ENCODE measurements at places on chromosomes 12 and 14.
A peak's percentile ranks its signal among the peaks of the same experiment; 100 is the strongest.

GRCh38 chr12:123066384-123066710 lies 84.5 kb downstream of the PITPNM2 start:
- H3K4me3 ChIP-seq = no peak overlapping the region
- H3K27ac ChIP-seq = no peak overlapping the region
- no peaks in the 10 kb centered on the region for H3K27me3 ChIP-seq
- peaks cover 58% of the 10 kb centered on the region for H3K4me1 ChIP-seq

GRCh38 chr14:73753887-73754795 lies 40.0 kb upstream of the PNMA1 start:
- no peak for DNase-seq
- H3K27me3 ChIP-seq = no peaks in the 10 kb centered on the region
- H3K36me3 ChIP-seq = no peaks in the 10 kb centered on the region

DNA sequence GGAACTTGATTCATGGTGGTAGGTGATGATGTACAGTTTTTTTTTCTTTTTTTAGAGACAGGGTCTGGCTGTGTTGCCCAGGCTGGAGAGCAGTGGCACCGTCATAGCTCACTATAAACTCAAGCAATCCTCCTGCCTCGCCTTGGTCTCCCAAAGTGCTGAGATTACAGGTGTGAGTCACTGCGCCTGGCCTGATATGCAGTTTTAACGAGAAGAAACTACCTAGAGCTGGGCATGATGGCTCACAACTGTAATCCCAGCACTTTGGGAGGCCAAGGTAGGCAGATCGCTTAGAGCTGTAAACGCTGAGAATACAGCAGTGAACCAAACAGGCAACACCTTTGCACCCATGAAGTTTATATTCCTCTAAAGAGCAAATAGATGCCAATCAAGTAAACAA lies 13.0 kb upstream of the VPS37B start:
- H3K4me1 ChIP-seq = no peaks in the 10 kb centered on the region
- H3K36me3 ChIP-seq = no peaks in the 10 kb centered on the region
- H3K4me3 ChIP-seq = no peak overlapping the region
- H3K27ac ChIP-seq = no peak overlapping the region

GRCh38 chr14:56422703-56423213 lies 156.8 kb upstream of the TMEM260 start:
- DNase-seq = no peak
- no peaks in the 10 kb centered on the region for H3K27me3 ChIP-seq
- H3K36me3 ChIP-seq = no peaks in the 10 kb centered on the region
- peaks cover 12% of the 10 kb centered on the region for H3K4me1 ChIP-seq
- H3K27ac ChIP-seq = no peak overlapping the region
- H3K4me3 ChIP-seq = no peak overlapping the region

DNA sequence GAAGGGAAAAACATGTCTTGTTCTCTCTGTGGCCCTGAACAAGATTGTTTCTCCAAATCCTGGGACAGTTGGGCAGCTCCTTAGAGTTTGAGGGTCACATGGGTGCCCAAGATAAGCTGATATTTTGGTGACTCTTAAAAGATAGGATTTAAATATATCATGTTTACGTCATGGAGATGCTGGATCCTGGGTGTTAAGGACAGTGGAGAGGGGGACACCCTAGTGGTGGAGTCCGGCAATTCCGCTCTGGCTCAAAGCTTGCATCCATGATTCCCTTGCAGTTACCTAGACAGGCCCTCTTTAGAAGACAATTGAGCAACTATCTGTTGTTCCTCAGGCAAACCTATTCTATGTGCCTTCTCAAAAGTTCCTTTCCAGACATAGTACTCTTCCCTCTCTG lies 101.8 kb downstream of the CMKLR1 start:
- no peak for DNase-seq
- H3K36me3 ChIP-seq = no peaks in the 10 kb centered on the region
- peaks cover 26% of the 10 kb centered on the region for H3K27me3 ChIP-seq

DNA sequence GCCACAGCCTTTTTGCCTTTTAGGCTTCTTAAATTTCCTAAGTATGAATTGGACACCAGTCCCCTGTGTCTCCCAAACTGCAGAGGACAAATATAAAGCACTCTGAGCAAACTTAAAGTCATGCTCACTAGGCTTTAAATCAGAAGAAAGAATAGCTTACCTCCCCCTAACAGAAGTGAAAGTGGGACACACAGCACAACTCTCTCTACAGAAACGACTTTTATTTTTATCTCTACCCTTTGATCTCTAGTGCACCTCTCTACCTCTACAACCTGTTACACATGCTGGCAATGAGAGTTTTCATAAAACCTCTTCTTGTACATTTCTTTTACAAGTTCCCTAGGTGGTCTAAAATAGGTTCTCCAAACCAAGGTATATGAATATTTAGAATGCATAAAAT lies 19.7 kb downstream of the IAPP start:
- H3K36me3 ChIP-seq = no peaks in the 10 kb centered on the region
- DNase-seq = no peak
- H3K4me3 ChIP-seq = no peak overlapping the region
- no peaks in the 10 kb centered on the region for H3K27me3 ChIP-seq
- no peaks in the 10 kb centered on the region for H3K4me1 ChIP-seq
- H3K27ac ChIP-seq = no peak overlapping the region

GRCh38 chr14:101585211-101585610 lies 23.9 kb downstream of the DIO3 start:
- no peaks in the 10 kb centered on the region for H3K36me3 ChIP-seq
- H3K27me3 ChIP-seq = peaks cover 15% of the 10 kb centered on the region
- H3K4me1 ChIP-seq = no peaks in the 10 kb centered on the region
- no peak for DNase-seq

DNA sequence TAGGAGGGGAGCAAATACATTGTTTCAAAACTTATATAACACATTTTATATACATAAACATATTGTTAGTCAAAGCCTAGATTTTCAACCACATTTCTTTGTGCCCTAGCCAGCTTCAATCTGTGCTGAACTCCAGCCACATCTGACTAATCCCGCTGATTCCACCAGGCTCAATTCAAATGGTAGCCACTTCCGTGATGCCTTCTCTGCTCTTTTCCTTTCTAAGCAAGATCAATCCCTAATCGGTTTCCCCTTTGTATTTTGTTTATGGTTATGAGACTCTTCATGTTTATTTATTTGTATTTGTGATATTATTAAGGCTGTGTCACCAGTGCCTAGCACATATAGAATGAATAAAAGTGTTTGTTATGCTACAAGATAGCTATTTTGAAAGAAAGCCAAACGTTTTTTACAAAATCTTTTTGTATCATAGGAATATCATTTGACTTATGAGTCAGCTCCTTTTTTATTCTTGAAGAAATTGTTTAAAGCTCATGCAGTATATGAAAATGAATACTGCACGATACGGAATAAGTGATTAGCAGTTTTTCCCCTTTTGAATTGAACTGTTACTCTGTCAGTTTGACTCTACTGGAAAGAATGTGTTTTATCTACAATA lies 110.2 kb downstream of the PLEKHA5 start:
- H3K36me3 ChIP-seq = no peaks in the 10 kb centered on the region
- H3K27ac ChIP-seq = no peak overlapping the region
- no peak overlapping the region for H3K4me3 ChIP-seq
- H3K27me3 ChIP-seq = no peaks in the 10 kb centered on the region
- no peak for DNase-seq

- no peak for DNase-seq
- peaks cover 17% of the 10 kb centered on the region for H3K36me3 ChIP-seq
- no peaks in the 10 kb centered on the region for H3K27me3 ChIP-seq
- H3K4me1 ChIP-seq = peaks cover 40% of the 10 kb centered on the region
- H3K4me3 ChIP-seq = no peak overlapping the region
These were observed 2.3 kb downstream of the UBE3B start for GRCh38 chr12:109479761-109480160.

- H3K4me3 ChIP-seq = peak overlapping the region; percentile 92
- DNase-seq = no peak
- peaks cover 48% of the 10 kb centered on the region for H3K4me1 ChIP-seq
- H3K36me3 ChIP-seq = no peaks in the 10 kb centered on the region
- H3K27me3 ChIP-seq = no peaks in the 10 kb centered on the region
- peak overlapping the region; percentile 21 for H3K27ac ChIP-seq
These were observed 577 bp upstream of the TPCN1 start for GRCh38 chr12:113220593-113221180.

DNA sequence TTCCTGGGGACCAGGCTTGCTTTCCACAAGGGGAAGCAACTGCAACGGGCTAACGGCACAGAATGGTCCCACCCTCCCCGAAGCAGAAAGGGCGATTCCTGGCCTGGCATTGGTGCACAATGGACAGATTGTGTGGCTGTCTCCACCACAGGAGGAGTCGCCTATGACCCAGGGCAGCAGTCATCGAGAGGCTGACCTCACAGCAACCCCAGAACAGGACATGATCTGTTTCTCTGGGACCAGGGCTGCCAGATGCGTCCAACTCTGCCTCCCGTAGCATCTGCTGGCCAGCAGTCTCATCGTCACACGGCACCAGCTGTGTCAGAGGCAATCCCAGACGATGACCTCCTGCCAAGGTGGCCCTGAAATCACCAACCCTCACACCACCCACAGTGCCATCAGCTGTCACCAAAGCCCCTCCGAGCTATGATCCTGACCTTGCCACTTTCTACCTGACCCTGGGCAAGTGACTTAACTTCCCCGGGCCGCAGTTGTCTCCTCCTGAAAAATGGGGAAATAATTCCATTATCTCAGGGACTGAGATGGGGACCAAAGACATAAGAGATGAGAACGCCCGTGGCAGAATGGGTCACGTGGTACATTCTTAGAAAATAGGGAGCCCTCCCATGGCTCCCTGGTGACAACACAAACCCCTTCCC lies 86.7 kb downstream of the CHGA start:
- no peaks in the 10 kb centered on the region for H3K36me3 ChIP-seq
- H3K4me3 ChIP-seq = no peak overlapping the region
- H3K27ac ChIP-seq = peak overlapping the region; percentile 39
- peaks cover 86% of the 10 kb centered on the region for H3K4me1 ChIP-seq
- peak; percentile 84 for DNase-seq
- H3K27me3 ChIP-seq = no peaks in the 10 kb centered on the region

- no peak overlapping the region for H3K27ac ChIP-seq
- peaks cover under 1% of the 10 kb centered on the region for H3K4me1 ChIP-seq
- DNase-seq = no peak
- H3K36me3 ChIP-seq = peaks cover 17% of the 10 kb centered on the region
- H3K27me3 ChIP-seq = no peaks in the 10 kb centered on the region
- no peak overlapping the region for H3K4me3 ChIP-seq
These were observed 15.3 kb downstream of the EP400 start for GRCh38 chr12:131965073-131965472.

- H3K27ac ChIP-seq = no peak overlapping the region
- DNase-seq = no peak
- peaks cover 48% of the 10 kb centered on the region for H3K27me3 ChIP-seq
- no peak overlapping the region for H3K4me3 ChIP-seq
- H3K4me1 ChIP-seq = no peaks in the 10 kb centered on the region
- H3K36me3 ChIP-seq = no peaks in the 10 kb centered on the region
These were observed 21.3 kb downstream of the LRTM2 start for GRCh38 chr12:1841586-1842182.

GRCh38 chr14:87992718-87993628 lies at the start of gene GALC:
TSS of gene GALC (minus strand) at chr14:87993182. CDS start at chr14:87993164, 18 bp downstream.
- peak; percentile 97 for DNase-seq
- H3K27me3 ChIP-seq = no peaks in the 10 kb centered on the region
- H3K27ac ChIP-seq = peak within 1 kb of the TSS; percentile 94

DNA sequence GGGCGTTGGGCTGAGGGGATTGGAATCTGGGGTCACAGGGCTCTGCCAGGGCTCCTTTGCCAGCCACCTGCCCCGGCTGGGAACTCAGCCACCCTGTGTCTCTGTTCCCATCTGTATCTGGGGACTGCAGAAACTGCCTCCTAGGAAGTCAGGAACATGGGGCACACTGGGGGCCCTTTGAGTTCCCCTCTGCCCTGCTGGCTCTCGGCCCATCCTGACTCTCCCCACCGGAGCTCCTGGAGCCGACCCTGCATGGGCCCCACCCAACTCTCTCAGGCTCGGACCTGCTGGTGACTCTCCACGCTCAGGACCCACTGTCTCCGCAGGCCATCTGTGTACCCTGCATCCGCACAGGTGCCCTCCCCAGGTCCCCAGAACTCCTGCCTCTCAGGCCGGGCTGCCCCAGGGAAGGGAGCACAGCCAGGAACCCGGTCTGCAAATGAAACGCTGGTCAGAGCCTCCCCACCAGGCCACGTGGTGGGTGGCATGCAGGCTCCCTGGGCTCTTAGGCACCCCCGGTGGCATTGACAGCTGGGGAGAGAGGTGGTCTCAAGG lies 82.8 kb downstream of the KIF26A start:
- peaks cover 13% of the 10 kb centered on the region for H3K4me1 ChIP-seq
- no peak for DNase-seq
- H3K27me3 ChIP-seq = peaks cover 52% of the 10 kb centered on the region
- H3K36me3 ChIP-seq = no peaks in the 10 kb centered on the region
- H3K27ac ChIP-seq = no peak overlapping the region

DNA sequence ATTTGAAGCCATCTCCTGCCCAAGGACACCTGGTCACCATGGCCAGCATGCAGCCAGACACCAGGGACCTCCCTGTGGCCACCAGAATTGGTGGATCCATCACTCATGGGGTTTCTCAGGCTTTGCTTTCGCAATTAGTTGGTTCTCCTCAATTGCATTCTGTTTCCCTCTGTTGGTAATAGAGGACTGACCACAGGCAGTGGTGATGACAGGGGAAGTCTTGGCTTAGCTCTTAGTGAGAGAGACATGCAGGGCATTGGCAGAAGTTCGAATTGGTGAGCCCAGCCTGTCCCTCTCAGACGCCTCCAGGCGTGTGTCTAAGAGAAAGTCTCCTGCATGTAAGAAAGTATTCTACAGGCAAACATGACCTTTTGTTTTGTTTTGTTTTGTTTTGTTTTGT lies 21.3 kb downstream of the HCAR2 start:
- no peak overlapping the region for H3K4me3 ChIP-seq
- H3K4me1 ChIP-seq = no peaks in the 10 kb centered on the region
- no peak overlapping the region for H3K27ac ChIP-seq
- H3K36me3 ChIP-seq = no peaks in the 10 kb centered on the region

DNA sequence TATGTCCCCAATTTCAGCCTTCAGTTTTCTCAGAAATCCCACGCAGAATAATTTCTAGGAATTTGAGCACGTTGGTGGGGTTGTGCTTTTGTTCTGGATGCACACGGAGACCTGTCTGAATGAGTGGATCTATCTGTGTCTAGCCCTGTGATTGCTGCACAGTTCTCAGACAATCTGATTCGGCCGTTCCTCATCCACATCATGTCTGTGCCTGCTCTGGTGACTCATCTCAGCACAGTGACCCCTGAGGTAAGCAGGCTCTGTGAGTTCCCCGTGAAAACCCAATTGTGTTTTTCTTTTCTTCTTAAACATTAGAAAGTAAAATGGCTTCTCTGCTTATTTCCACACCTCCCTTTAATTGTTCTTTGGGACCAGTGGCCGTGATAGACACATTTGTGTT lies 20.2 kb downstream of the UBE3B start:
- no peaks in the 10 kb centered on the region for H3K27me3 ChIP-seq
- no peak overlapping the region for H3K4me3 ChIP-seq
- no peaks in the 10 kb centered on the region for H3K4me1 ChIP-seq
- H3K36me3 ChIP-seq = peaks cover 90% of the 10 kb centered on the region
- DNase-seq = no peak

- H3K27me3 ChIP-seq = no peaks in the 10 kb centered on the region
- H3K36me3 ChIP-seq = peaks cover 64% of the 10 kb centered on the region
- no peaks in the 10 kb centered on the region for H3K4me1 ChIP-seq
- peak; percentile 40 for DNase-seq
- H3K4me3 ChIP-seq = no peak overlapping the region
- H3K27ac ChIP-seq = no peak overlapping the region
These were observed 7.6 kb upstream of the FITM1 start for GRCh38 chr14:24122898-24123297.

Data from suprapubic skin (tissue), 4 donors.